Neural progenitor cell (in vitro differentiated cells): ENCODE measurements at places on chromosomes 12 and 14. TPM values are rescaled to one million over a fixed set of nuclear protein-coding genes. Genes with fewer than 3 reads are reported as not detected.

DNA sequence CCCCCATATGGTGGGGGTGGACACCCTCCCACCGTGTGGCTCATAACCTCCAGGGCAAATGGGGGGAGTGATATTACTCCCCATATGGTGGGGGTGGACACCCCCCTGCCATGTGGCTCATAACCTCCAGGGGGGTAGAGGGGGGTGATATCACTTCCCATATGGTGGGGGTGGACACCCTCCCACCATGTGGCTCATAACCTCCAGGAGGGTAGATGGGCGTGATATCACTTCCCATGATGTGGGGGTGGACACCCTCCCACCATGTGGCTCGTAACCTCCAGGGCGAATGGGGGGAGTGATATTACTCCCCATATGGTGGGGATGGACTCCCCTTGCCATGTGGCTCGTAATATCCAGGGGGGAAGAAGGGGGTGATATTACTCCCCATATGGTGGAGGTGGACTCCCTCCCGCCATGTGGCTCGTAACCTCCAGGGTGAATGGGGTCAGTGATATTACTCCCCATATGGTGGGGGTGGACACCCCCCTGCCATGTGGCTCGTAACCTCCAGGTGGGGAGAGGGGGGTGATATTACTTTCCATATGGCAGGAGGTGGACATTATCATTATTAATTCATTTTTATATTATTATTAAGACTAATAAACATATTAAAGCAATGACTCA is 51.2 kb upstream of the OXA1L start:
- peaks cover 38% of the 10 kb centered on the region for H3K27me3 ChIP-seq
- H3K4me3 ChIP-seq = no peak overlapping the region
- no peak overlapping the region for H3K27ac ChIP-seq

- no peaks in the 10 kb centered on the region for H3K27me3 ChIP-seq
- no peak for DNase-seq
- H3K4me1 ChIP-seq = no peaks in the 10 kb centered on the region
- no peak within 1 kb of the TSS for H3K4me3 ChIP-seq
- H3K36me3 ChIP-seq = no peaks in the 10 kb centered on the region
Observed at GRCh38 chr12:9669534-9669933, at the start of gene CLEC2D. TSS of gene CLEC2D (plus strand) at chr12:9669713. CDS start at chr12:9669735, 22 bp downstream.

GRCh38 chr14:73719791-73720190 is 5.6 kb upstream of the PNMA1 start:
- peaks cover 50% of the 10 kb centered on the region for H3K4me1 ChIP-seq
- H3K27ac ChIP-seq = no peak overlapping the region
- H3K36me3 ChIP-seq = no peaks in the 10 kb centered on the region
- H3K27me3 ChIP-seq = peaks cover 9% of the 10 kb centered on the region

GRCh38 chr14:22508662-22509035 is 80.4 kb downstream of the DAD1 start:
- H3K36me3 ChIP-seq = no peaks in the 10 kb centered on the region
- H3K4me1 ChIP-seq = peaks cover 34% of the 10 kb centered on the region
- peak; percentile 16 for DNase-seq
- H3K27me3 ChIP-seq = no peaks in the 10 kb centered on the region

The FAM186B gene
- total RNA-seq = 0.25 TPM in 1 of 2 replicates, not detected in the other

The CLEC1B gene
- not detected in 2 replicates for total RNA-seq

The BEGAIN gene
- 4.0 and 13.4 TPM in 2 replicates for total RNA-seq
